Uterus (tissue), 4 donors: ENCODE measurements at places on chromosomes 7 and 10. TPM values are rescaled to one million over a fixed set of nuclear protein-coding genes. Genes with fewer than 3 reads are reported as not detected.

GRCh38 chr7:153397906-153398305, 638.4 kb downstream of the ACTR3B start:
- DNase-seq, result no peak

GRCh38 chr10:28644647-28645046, 32.7 kb upstream of the BAMBI start:
- no peak for DNase-seq

DNA sequence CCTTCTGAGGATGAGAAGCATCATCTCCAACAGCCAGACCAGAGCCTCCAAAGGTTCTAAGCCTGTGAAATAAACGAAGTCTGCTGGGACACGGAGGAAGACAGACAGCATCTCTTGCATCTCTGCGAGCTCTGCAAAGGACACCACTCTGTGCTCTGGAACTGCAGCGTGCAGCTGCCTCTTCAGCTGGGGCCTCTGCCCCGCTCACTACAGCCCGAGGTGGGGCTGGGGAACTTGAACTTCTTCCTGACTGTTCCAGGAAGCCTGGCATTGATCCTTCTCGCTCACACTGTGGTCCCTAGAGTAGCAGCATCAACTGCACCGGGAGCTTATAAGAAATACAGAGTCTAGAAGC, 163.3 kb downstream of the USP6NL start:
- no peak for DNase-seq

GRCh38 chr7:48004638-48005037, 24.3 kb downstream of the SUN3 start:
- no peak for DNase-seq

GRCh38 chr7:122010116-122010515, 133.9 kb downstream of the AASS start:
- no peak for DNase-seq

DNA sequence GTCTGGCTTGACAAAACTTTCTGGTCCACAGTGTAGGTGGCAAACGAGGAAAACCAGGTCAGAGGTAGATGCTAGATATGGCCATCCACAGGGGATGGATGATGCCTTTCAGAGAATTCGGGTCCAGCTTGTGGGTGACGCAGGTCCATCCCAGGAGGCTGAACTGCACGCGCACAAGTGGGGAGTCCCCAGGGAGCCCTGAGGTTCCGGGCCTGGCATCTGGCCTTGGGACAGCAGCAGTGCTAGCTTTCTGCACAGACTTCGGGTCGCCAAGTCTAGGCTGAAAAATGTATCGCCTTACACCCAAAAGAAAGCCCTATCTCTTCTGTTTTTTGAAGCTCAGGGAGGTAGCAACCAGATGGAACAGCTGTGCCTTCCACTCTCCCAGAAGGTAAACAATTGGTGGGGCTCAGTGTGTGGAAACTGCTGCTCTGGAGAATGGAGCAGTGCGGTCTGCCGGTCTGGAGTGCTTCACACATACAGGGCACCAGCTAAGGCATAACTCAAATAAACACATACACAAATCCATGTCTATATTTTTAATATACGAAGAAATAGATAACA, 119.3 kb upstream of the ACBD5 start:
- no peak for DNase-seq

- no peak for DNase-seq
These were observed 146.4 kb upstream of the LYZL2 start for GRCh38 chr10:30775779-30776591.

DNA sequence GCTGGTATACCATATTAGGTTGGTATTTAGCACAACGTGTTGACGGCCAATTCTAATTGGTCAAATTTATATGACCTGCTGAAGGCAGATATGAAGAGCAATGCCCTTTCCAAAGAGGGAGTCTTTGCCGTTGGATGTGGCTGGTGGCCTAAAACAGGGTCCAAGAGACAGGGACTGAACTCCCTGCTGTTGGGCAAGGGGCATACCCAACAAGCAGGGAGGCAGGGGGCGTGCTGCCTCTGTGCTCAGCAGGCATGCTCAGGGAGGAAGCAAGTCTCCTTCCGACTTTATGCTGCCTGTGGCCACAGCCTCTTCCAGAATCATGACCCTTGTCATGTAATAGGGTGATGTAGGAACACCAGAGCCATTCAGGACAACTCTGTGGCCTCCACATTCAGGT, 167.7 kb upstream of the NPVF start:
- no peak for DNase-seq

DNA sequence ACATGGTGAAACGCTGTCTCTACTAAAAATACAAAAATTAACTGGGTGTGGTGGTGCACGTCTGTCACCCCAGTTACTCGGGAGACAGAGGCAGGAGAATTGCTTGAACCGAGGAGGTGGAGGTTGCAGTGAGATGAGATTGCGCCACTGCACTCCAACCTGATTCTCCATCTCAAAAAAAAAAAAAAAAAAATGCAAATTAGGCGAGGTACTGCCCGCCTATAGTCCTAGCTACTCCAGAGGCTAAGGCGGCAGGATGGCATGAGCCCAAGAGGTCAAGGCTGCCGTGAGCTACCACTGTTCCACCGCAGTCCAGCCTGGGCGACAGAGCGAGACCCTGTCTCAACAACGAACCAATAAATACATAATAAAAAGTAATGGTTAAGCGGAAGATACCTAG, 1.1 kb upstream of the EIF4H start:
- DNase-seq, result no peak

DNA sequence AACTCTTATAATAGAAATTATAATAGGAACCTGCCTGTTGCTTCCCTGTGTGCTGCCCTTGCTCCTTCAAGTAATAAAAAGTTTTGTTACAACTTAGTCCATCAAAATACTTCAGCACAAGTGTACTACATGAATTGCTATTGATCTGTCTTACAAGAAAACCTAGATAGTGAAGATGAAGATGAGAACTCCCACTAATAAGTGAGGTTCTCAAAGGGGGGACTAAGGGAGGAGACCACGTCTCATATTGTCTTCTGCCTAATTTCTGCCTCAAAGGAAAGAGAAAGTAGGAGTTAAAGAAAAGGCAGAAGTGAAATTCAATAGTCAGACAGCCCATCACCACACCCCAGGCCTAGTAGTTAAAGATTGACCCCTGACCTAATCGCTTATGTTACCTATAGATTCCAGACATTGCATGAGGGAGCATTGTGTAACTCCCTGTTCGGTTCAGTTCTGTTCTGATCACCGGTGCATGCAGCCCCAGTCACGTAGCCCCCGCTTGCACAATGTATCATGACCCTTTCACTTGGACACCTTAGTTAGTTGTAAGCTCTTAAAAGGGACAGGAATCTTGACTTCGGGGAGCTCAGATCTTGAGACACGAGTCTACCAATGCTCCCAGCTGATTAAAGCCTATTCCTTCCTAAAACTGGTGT, 18.2 kb upstream of the CHST3 start:
- DNase-seq, result no peak

DNA sequence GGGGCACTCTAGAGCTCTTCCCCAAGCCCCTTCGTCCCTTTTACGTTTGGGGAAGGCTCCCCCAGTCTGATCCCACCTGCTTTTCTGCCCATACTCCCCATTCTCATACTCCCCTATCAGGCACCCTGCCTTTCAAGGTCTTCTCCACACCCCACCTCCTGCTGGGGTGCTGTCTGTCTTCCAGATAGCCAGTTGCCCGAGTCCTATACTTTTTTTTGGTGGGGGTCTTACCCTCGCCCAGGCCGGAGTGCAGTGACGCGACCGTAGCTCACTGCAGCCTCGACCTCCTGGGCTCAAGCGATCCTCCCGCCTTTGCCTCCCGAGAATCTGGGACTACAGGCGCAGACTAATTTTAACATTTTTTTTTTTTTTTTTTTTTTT, 775 bp upstream of the ABHD11 start:
- no peak for DNase-seq

- DNase-seq, result no peak
These were observed 206.4 kb downstream of the KCNMA1 start for GRCh38 chr10:77431209-77431611.

- DNase-seq, result no peak
These were observed 200.3 kb downstream of the SFMBT2 start for GRCh38 chr10:7210516-7210915.

- DNase-seq, result no peak
These were observed 39.9 kb downstream of the PDLIM1 start for GRCh38 chr10:95250856-95251255.

- DNase-seq, result no peak
These were observed 131.3 kb downstream of the ADK start for GRCh38 chr10:74282151-74282847.

DNA sequence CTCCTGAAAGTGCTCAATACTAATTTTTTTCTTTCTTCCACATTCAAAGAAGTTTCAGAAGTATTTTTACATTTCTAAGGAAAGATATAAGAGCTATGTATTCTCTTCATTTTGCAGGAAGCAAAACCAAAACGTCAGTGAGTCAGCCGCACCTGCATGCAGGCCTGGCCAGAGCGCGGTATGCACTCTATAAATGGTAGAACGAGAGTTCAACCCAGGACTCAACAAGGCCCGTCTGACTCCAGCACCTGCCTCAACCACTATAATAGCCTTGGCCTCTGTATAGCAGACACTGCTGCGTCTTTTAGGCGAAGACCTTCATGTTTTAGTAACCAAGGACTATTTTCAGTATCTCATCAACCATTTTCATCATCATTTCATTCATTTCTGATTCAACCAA, 113.2 kb downstream of the KMT2E start:
- no peak for DNase-seq

Gene SFTPD
- total RNA-seq, result 0.58 TPM

Gene RUFY2
- total RNA-seq, result 36.2 TPM

Gene CPED1
- total RNA-seq, result 51.0 TPM

Gene TMEM140
- 17.4 TPM for total RNA-seq

Gene SFTPA1
- not detected for total RNA-seq

Gene AOAH
- total RNA-seq, result 10.8 TPM

Gene PRF1
- total RNA-seq, result 0.51 TPM

Gene SUV39H2
- 7.4 TPM for total RNA-seq

Gene FGFR2
- 157 TPM for total RNA-seq
